ENCODE measurements at places on chromosomes 2 and 18.
A peak's percentile ranks its signal among the peaks of the same experiment; 100 is the strongest.

- no peak overlapping the region for H3K4me3 ChIP-seq
- no peak overlapping the region for H3K27ac ChIP-seq
- no peaks in the 10 kb centered on the region for H3K27me3 ChIP-seq
- peaks cover 9% of the 10 kb centered on the region for H3K36me3 ChIP-seq
- DNase-seq: no peak
Measured at GRCh38 chr2:121489284-121489683, 41.4 kb upstream of the RNU4ATAC start.

GRCh38 chr2:105329197-105329554 lies 359 bp downstream of the TGFBRAP1 start:
- no peaks in the 10 kb centered on the region for H3K27me3 ChIP-seq
- peak overlapping the region; percentile 81 for H3K27ac ChIP-seq
- peak; percentile 21 for DNase-seq
- peak overlapping the region; percentile 85 for H3K4me3 ChIP-seq
- H3K36me3 ChIP-seq: peaks cover 2% of the 10 kb centered on the region
- H3K4me1 ChIP-seq: peaks cover 44% of the 10 kb centered on the region

GRCh38 chr2:43905371-43905803 lies 66.6 kb downstream of the ABCG8 start:
- no peak for DNase-seq
- H3K4me1 ChIP-seq: peaks cover 13% of the 10 kb centered on the region
- peaks cover 32% of the 10 kb centered on the region for H3K36me3 ChIP-seq
- H3K27me3 ChIP-seq: no peaks in the 10 kb centered on the region
- H3K4me3 ChIP-seq: no peak overlapping the region

- H3K36me3 ChIP-seq: no peaks in the 10 kb centered on the region
- peaks cover 9% of the 10 kb centered on the region for H3K27me3 ChIP-seq
- H3K27ac ChIP-seq: no peak overlapping the region
- no peak for DNase-seq
Measured at GRCh38 chr18:55360061-55360460, 227.9 kb downstream of the TCF4 start.

DNA sequence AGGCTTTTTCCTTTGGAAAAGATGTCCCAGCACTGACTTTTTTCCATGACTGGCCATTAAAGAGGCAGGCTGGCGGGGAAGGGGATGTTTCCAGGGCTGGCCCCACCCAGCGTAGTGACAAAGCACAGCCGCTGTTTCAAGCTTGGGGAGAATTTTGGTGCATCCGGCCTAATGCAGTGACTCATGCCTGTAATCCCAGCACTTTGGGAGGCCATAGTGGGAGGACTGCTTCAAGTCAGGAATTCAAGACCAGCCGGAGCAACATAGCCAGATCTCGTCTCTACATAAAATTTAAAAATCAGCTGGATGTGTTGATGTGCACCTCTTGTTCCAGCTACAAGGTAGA lies 78.0 kb upstream of the SH3BP4 start:
- peaks cover 10% of the 10 kb centered on the region for H3K27me3 ChIP-seq
- no peak for DNase-seq
- H3K36me3 ChIP-seq: no peaks in the 10 kb centered on the region
- no peaks in the 10 kb centered on the region for H3K4me1 ChIP-seq
- no peak overlapping the region for H3K27ac ChIP-seq
- H3K4me3 ChIP-seq: no peak overlapping the region

- no peak overlapping the region for H3K27ac ChIP-seq
- DNase-seq: no peak
- no peaks in the 10 kb centered on the region for H3K27me3 ChIP-seq
Measured at GRCh38 chr2:157349949-157350515, 24.4 kb upstream of the ERMN start.

DNA sequence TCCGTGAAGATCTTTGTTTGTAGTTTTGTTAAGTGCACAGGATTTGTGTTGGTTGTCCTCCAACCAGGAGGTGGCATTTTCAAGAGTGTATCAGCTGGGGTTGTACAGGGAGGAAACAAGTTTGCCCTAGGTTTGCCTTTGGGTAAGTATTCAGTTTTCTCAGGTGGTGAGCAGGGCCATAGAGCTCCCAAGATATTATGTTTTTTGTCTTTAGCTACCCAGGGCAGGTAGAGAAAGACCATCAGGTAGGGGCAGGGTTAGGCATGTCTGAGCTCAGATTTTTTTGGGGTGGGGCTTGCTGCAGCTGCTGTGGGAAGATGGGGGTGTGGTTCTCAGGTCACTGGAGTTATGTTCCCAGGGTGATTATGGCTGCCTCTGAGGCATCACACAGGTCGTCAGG lies 191.6 kb downstream of the DCDC2C start:
- H3K36me3 ChIP-seq: no peaks in the 10 kb centered on the region
- no peaks in the 10 kb centered on the region for H3K4me1 ChIP-seq
- no peak overlapping the region for H3K4me3 ChIP-seq
- no peak overlapping the region for H3K27ac ChIP-seq

GRCh38 chr2:239893236-239893515 lies 132.0 kb downstream of the NDUFA10 start:
- no peaks in the 10 kb centered on the region for H3K36me3 ChIP-seq
- no peak for DNase-seq
- no peaks in the 10 kb centered on the region for H3K27me3 ChIP-seq
- no peak overlapping the region for H3K4me3 ChIP-seq
- no peaks in the 10 kb centered on the region for H3K4me1 ChIP-seq

DNA sequence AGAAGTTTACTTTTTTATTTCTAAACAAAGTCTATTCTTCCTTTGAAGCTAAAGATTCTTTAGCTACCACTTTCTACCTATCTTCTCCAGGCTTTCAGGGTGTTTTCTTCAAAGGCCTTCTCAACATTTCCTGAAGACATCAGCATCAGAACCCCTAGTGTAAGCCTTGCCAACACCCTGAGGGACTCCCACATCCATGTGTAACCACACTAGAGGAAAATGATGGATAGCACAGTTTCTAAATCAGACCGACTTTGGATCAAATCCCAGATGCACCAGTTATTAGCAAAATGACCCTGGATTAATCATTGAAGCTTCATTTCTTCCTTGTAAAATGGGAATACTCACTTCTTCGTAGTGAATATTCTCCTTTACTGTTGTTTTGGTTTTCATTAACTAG lies 4.7 kb upstream of the TTN start:
- no peak for DNase-seq
- H3K36me3 ChIP-seq: no peaks in the 10 kb centered on the region
- no peaks in the 10 kb centered on the region for H3K27me3 ChIP-seq
- no peak overlapping the region for H3K4me3 ChIP-seq
- H3K27ac ChIP-seq: no peak overlapping the region

DNA sequence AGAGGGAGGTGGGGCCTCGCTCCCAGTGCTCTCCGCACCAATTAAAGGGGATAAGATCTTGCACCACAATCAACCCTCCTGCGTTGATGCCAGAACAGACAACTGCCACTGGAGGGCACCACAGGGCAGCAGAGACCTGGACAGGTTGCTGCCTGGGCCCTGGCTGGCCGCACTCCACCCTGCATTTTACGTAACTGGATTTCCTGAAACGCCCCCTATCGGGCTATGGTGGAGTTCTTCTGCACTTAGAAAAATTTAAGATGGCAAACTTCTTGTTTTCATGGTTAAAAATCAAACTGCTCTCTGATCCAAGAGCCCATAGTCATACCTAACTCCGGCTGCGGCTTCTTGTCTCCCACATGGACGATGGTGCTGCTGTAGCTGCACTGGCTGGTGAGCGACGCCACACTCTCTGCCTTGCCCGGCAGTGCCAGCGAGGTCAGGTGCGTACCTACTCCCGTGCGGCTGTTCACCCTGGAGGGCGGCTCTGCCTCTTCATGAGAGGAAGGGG lies 16.8 kb upstream of the HES6 start:
- H3K4me1 ChIP-seq: no peaks in the 10 kb centered on the region
- no peaks in the 10 kb centered on the region for H3K27me3 ChIP-seq
- H3K4me3 ChIP-seq: no peak overlapping the region
- peaks cover 14% of the 10 kb centered on the region for H3K36me3 ChIP-seq

DNA sequence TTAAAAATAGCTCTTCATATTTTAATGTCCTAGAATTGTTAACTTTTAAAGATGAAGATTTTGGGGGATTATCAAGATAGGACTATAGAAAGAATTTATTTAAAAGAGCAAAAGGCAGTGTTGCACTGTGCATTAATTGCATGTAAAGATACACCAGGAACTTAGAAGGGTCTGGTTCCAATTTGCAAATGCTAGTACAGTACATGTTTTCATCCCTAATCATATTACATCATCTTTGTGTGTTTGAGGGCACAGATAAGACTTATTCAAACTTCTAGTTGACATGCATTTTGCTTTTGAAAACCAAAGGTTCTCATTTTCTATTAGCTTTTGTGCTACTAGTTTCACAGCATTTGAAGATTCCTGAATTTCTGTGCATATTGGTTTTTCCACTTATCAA lies 231.7 kb upstream of the LYPD1 start:
- no peaks in the 10 kb centered on the region for H3K4me1 ChIP-seq
- DNase-seq: no peak
- H3K36me3 ChIP-seq: no peaks in the 10 kb centered on the region
- no peaks in the 10 kb centered on the region for H3K27me3 ChIP-seq
- H3K27ac ChIP-seq: no peak overlapping the region
- H3K4me3 ChIP-seq: no peak overlapping the region

- H3K36me3 ChIP-seq: no peaks in the 10 kb centered on the region
- H3K27ac ChIP-seq: no peak overlapping the region
- no peaks in the 10 kb centered on the region for H3K27me3 ChIP-seq
- no peaks in the 10 kb centered on the region for H3K4me1 ChIP-seq
- no peak for DNase-seq
- no peak overlapping the region for H3K4me3 ChIP-seq
Measured at GRCh38 chr18:42222557-42222956, 267.5 kb downstream of the PIK3C3 start.

GRCh38 chr2:42547014-42547413 lies 21.4 kb upstream of the MTA3 start:
- H3K27me3 ChIP-seq: no peaks in the 10 kb centered on the region
- DNase-seq: no peak
- H3K4me3 ChIP-seq: no peak overlapping the region
- no peak overlapping the region for H3K27ac ChIP-seq
- peaks cover 5% of the 10 kb centered on the region for H3K4me1 ChIP-seq

GRCh38 chr2:10109311-10109710 lies 13.2 kb upstream of the RRM2 start:
- H3K27ac ChIP-seq: no peak overlapping the region
- H3K4me3 ChIP-seq: no peak overlapping the region
- H3K36me3 ChIP-seq: no peaks in the 10 kb centered on the region
- no peaks in the 10 kb centered on the region for H3K4me1 ChIP-seq

GRCh38 chr2:173708806-173709205 lies 256.4 kb downstream of the SP3 start:
- H3K27me3 ChIP-seq: peaks cover 10% of the 10 kb centered on the region
- H3K4me3 ChIP-seq: no peak overlapping the region
- H3K27ac ChIP-seq: no peak overlapping the region
- DNase-seq: no peak
- no peaks in the 10 kb centered on the region for H3K4me1 ChIP-seq

- no peaks in the 10 kb centered on the region for H3K36me3 ChIP-seq
- DNase-seq: no peak
- peaks cover 15% of the 10 kb centered on the region for H3K4me1 ChIP-seq
- no peak overlapping the region for H3K4me3 ChIP-seq
Measured at GRCh38 chr2:37391711-37392110, 47.3 kb downstream of the QPCT start.

GRCh38 chr2:20186078-20186854 lies 38.7 kb downstream of the SDC1 start:
- peak; percentile 6 for DNase-seq
- no peak overlapping the region for H3K27ac ChIP-seq
- H3K27me3 ChIP-seq: no peaks in the 10 kb centered on the region
- H3K4me3 ChIP-seq: no peak overlapping the region

- H3K4me3 ChIP-seq: peak overlapping the region; percentile 58
- H3K27ac ChIP-seq: peak overlapping the region; percentile 66
- no peaks in the 10 kb centered on the region for H3K27me3 ChIP-seq
Measured at GRCh38 chr2:172510548-172510947, 45.3 kb upstream of the PDK1 start.

GRCh38 chr18:55206927-55207326 lies 247.7 kb upstream of the CCDC68 start:
- H3K4me1 ChIP-seq: no peaks in the 10 kb centered on the region
- H3K36me3 ChIP-seq: no peaks in the 10 kb centered on the region
- H3K4me3 ChIP-seq: no peak overlapping the region
- H3K27me3 ChIP-seq: no peaks in the 10 kb centered on the region

- DNase-seq: no peak
- no peaks in the 10 kb centered on the region for H3K27me3 ChIP-seq
- no peak overlapping the region for H3K4me3 ChIP-seq
Measured at GRCh38 chr2:72803626-72804320, 22.1 kb downstream of the EXOC6B start.

DNA sequence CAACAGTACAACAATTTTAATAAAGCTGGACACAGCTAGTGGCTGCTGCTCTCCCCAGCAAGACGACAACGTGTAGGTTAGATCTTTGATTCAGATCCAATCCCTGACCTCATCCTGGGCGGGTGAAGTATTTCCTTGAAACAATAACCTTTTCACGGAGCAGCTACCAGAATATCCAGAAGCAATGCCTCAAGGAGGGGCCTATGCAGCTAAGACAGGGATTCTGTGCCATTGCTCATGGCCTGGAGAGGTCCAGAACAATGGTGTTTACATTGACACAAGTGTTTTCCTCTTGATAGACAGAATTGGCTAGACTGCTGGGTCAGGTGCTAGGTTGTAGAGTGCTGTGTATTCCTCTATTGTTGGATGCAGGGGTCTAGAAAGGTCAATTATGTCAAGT lies 520.1 kb downstream of the BCL11A start:
- H3K4me3 ChIP-seq: no peak overlapping the region
- H3K36me3 ChIP-seq: no peaks in the 10 kb centered on the region
- peaks cover 2% of the 10 kb centered on the region for H3K4me1 ChIP-seq
- no peak for DNase-seq

DNA sequence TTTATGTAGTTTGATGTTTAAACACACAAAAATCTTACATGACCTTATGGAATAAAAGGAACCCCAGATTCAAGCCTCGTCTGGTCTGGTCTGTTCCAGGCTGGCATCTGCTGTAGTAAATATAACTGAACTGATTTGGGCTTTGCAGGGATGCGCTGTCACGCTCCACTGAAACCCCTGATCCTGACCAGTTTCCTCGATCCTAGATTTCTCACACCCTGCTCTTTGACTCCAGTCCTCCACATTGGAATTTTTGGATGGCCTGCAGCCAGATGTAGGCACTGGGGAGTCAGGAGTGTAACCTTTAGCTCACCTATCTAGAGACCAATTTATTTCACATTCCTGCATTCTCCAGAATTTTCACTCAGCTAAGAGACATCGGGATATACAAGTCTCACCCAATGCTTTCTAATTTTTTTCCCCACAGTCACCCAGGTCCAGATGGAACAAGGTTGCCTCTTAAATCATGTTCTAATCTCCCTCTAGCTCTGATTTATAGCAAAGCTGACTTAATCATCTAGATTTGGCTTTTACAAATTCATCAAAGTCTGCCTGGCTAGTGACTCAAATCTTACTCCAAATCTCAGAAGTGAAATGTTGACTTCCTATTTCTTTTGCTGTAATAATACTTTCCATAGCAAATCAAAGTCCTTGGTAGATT lies 219.6 kb downstream of the CD226 start:
- no peak overlapping the region for H3K4me3 ChIP-seq
- no peak overlapping the region for H3K27ac ChIP-seq
- peaks cover 6% of the 10 kb centered on the region for H3K4me1 ChIP-seq
- H3K27me3 ChIP-seq: no peaks in the 10 kb centered on the region

- no peak overlapping the region for H3K27ac ChIP-seq
- H3K27me3 ChIP-seq: no peaks in the 10 kb centered on the region
- DNase-seq: no peak
- H3K4me3 ChIP-seq: no peak overlapping the region
- peaks cover 5% of the 10 kb centered on the region for H3K4me1 ChIP-seq
- H3K36me3 ChIP-seq: no peaks in the 10 kb centered on the region
Measured at GRCh38 chr18:76985156-76985950, 147.2 kb downstream of the MBP start.

GRCh38 chr2:65727816-65728215 lies 295.4 kb upstream of the SPRED2 start:
- DNase-seq: no peak
- no peaks in the 10 kb centered on the region for H3K4me1 ChIP-seq
- H3K27me3 ChIP-seq: peaks cover 2% of the 10 kb centered on the region
- H3K36me3 ChIP-seq: no peaks in the 10 kb centered on the region

All from activated naive CD4-positive, alpha-beta T cell treated with anti-CD3 and anti-CD28 coated beads for 36 hours (primary cell).